Stimulated activated CD8-positive, alpha-beta memory T cell treated with anti-CD3 and anti-CD28 coated beads, Interleukin-7, amount 100 ng/mL, for 48 hours (primary cell): ENCODE measurements at places on chromosomes 4 and X.

DNA sequence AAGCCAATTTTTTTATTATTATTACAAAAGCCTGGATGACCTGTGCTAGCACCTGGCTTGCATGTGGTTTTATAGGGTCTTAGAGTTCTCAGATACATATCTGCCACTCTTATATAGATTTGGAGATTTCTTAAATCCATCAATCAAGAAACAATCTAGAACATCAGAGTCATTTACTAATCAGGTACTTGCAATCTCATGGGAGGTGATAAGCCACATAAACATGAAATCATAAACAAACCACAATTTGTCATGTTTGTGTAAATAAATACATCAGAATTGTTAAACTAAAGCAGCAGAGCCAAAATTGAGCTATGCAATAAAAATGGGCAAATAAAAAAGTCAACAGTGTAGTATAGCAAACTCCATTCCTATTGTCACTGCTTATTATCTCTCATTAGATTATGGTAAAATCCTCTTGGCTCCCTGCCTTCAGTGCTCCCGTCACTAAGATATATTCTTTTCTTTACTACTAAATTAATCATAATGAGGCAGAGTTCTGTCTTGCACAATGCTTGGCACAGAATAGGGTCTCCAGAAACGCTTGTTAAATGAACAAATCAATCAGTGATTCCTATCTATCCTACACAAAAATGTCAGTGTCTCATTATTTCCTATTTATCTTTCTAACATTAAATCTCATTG lies 108.7 kb upstream of the TTC29 start:
- DNase-seq = no peak

DNA sequence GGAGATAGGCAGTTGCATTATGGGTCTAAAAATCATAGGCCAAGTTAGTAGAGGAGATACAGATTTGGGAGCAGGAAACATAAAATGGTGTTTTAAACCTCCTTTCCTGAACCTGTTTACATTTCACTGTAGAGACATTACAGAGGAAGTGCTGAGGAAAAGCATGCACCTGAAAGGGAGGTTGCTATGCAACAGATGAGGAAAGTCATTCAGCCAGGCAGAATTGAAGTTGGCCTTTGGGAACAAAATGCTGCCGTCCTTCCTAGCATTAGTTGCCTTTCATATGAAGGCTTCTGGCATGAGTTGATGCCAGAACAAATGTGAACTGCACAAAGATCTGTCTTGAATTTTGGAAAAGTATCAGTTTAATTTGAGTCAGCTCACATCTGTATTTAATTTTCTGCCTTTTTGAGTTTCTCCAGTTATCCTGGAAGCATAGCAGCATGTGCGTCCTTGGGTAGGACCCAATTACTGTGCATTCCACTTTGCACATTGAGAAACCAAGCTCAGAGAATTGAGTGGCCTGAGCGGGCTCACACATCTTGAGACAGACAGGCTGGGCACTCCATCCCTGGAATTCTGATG lies 38.2 kb downstream of the MAGED1 start:
- DNase-seq = no peak

DNA sequence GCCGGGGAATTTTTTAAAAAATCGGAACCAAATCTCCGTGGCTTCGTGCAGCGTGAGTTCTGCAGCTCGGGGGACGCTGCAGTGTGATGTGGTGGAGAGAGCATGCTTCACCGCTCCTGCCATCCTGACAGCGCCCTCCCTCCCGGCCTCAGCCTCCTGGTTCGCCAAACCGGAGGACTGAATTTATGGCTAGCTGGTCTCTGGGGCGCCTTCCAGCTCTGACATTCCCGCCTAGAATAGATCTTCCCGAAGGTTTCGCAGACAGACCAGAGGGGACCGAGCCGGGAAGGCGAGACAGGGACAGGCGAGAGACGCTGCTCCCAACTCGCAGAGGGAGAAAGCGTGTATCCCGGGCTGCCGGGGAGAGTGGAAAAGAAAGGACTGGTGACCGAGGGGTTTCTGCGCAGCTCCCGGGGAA lies 25.9 kb downstream of the HOPX start:
- no peak for DNase-seq

- DNase-seq = no peak
Measured at GRCh38 chrX:74242050-74242449, 61.9 kb upstream of the ZCCHC13 start.

GRCh38 chr4:83171436-83172039 lies 57.0 kb upstream of the PLAC8 start:
- DNase-seq = no peak

DNA sequence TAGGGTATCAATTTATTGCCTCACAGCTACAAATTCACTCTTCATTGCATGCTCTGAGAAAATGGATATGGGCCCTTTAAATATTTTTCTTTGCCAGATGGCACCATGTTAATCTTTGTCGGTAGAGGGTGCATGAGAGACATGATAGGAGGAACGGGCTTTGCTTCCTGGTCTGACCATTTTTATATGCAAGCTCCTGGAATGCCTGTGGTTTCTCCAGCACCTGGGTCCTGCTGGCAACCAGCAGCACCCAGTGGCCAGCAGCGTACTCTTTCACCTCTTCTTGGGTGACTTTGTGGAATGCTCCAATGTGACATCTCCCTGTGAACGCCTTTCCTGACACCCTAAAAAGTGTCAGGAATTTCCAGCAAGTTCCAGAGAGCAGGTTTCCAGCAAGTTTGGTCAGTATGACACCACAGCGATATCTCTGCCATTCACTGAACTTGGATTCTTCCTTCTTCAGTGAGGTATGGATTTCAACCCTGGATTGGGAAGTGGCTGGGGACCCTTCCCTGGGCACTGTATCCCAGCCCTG lies 140.3 kb upstream of the PGRMC2 start:
- DNase-seq = no peak

GRCh38 chr4:53196882-53197771 lies 168.7 kb downstream of the SCFD2 start:
- DNase-seq = no peak

DNA sequence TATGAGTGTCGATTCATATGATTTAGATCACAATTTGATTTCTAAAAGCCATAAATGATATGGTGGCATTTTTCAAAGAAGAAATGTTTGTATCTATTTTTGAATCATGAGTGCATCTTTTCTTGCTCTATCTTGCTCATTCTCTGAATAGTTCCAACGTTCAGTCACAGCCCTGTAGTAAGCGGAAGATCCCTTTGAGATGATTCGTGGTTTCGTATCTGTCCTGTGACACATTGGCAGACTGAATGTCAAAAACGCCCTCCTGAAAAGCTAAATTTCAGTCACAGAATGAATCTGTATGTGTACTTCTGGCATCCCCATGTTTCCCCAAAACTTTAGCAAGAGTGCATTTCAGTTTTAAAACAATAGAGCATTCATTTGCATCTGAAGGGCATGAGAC lies 1066.9 kb upstream of the TENM3 start:
- DNase-seq = no peak

- DNase-seq = no peak
Measured at GRCh38 chr4:189087971-189088370, 852.7 kb upstream of the FRG1 start.

GRCh38 chr4:52995360-52996030 lies 133.4 kb downstream of the RASL11B start:
- DNase-seq = no peak

DNA sequence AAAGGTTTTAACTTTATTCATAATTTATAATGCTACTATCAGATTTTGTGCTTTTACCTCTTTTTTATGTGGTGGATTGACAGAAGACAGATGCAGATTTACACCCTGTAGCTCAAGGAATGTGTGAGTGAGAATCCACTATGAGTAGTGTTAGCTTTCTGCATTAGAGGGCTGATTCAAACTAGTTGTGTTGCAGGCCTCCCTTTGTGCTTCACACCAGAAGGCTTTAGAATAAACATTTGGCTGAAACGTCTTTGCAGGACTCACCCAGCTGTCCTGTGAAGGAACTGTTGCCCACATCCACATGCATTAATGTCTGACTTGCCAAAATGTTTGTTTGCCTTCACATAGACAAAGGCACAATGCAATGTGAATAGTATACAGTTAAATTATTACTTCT lies 127.0 kb downstream of the PCDH7 start:
- DNase-seq = no peak

DNA sequence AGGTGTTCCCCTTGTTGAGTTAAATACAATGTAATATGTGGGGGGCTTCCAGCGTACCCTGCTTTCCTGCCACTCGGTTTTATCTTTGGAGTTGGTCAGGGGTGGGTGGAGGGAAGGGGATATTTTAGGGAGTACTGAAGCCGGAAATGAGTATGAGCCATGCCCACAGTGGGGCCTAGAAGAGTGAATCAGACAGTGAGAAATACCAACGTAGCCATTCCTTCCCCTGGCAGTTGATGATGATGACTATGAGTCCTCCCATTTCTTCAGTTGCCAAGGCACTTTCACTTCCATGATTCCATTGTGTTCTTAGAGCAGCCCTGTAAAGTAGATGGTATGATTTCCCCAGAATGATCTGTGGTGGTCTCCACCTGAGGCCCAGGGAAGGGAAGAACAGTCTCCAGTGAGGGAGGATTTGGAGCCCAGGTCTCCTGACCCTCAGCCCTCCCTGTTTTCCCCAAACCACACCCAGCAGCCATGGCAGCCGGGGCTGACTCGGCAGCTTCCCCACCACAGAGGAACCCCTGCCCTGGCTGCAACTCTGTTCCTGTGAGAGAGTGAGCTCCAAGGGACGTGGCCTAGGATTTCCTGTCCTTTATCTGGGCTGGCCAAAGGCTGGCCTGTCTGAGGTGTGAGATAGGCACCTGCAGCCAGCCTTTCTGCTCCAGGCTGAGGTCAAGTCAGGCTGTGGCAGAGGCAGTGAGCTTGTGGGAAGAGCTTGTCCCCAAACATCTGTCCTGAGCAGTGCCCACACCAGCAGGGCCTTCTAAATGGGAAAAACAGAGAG lies 52.7 kb downstream of the STARD8 start:
- no peak for DNase-seq

- DNase-seq = no peak
Measured at GRCh38 chr4:169295822-169296221, 25.1 kb upstream of the SH3RF1 start.

GRCh38 chr4:142976482-142976881 lies 130.4 kb upstream of the INPP4B start:
- DNase-seq = no peak

DNA sequence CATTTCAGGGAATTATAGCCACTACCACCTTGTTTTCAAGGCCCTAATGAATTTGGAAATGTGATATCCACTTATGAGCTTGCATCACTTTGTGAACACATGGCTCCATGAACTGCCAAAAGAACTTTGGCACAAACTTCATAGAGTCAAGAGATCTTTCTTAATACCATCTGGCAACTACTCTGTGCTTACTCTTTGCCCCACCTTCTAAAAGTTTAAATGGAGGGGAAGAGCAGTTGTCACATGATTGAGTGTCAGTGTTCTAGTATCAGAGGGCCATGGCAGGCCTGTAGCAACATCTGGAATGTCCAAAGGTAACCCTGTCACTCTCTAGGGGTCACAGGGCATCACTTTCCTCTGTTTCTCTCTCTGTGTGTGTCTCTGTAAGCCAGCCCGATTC lies 2.6 kb upstream of the ADH1B start:
- DNase-seq = no peak

- DNase-seq = no peak
Measured at GRCh38 chr4:113452868-113453620, 308.5 kb downstream of the CAMK2D start.

DNA sequence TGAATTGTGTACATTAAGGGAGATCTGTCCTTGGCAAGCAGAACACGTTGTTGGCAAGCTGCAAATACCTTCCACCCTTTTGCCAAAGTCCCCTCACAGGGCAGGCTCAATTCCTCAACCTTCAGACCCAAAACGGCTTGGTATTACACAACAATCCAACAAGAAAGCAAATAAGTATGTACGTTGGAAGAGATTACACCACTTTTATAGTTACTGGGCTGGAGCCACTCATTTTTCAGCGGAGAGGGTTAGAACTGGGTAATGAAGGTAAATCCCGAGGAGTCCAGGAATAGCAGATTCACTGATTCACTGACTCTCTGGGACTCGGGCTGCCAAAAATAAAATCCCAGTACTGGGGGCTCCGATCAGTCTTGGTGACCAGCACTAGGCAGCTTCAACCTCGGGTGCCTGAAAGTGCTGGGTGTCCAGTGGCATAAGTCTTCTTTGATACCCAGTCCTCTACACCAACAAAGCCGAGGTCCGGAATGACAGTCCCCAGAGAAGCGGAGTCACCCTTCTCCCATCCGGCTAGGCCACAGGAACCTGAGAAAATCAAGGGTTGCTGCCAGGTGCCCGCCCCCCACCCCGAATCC lies 587 bp downstream of the TIMM8A start:
- no peak for DNase-seq

DNA sequence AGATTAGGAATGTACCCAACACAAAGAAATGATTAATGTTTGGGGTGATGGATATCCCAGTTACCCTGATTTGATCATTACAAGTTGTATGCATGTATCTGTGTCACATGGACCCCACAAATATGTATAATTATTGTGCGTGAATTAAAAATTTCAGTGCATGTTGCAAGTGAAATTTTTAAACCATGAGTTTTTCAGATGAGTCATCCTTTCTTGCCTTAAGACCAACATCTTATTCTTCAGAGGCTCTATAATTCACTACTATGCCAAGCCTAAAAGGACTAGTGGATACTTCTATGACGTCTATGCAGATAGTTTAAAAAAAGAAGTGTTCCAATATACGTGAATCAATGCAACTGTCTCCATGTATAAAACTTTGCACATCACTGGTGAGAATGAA lies 113.0 kb upstream of the SH3RF1 start:
- DNase-seq = no peak

- no peak for DNase-seq
Measured at GRCh38 chrX:132009350-132009749, 13.8 kb upstream of the STK26 start.

- no peak for DNase-seq
Measured at GRCh38 chrX:71945237-71945805, 34.7 kb downstream of the NHSL2 start.

DNA sequence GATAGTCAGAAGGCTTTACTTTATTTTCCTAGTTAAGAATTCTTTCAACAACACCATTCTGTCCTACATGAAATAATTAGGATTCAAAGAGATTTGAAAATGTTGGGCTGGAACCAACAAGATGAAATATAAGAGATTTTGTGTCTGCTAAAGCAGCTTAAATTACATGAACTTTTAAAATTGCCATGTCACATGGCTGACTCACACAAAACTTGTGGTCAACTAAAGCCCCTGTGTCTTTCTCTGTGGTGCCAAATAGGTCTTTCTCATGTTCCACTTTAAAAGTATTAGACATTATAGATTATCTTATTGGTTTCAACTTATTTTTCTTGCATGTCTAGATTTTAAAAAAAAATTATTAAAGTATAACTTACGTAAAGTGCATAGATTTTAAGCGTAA lies 60.8 kb upstream of the FHL1 start:
- no peak for DNase-seq

DNA sequence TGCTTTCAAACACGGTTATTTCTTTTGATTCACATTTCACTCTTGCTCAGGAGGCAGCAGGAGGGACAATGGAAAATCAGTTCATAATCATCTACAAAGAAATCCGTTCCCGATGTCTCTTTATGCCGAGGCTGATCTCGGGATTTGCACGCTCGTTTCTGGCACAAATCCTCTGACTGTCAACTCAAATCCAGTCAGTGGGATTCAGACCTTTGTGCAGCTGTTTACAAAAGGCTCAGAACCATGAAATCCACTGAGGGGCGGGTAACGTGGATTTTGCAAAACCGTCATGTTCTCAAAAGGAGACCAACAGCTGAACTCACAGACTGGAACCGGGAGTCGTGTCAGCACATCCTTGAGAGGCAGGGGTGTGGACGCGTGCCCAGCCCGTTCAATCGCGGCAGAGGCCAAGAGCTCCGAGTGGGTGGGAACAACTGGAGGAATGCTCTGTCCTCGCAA lies 46.4 kb downstream of the ACOX3 start:
- DNase-seq = no peak

- DNase-seq = no peak
Measured at GRCh38 chr4:80043541-80043940, 29.5 kb downstream of the ANTXR2 start.
